Activated CD4-positive, alpha-beta T cell treated with anti-CD3 and anti-CD28 coated beads, Interleukin-2, amount 50 U/mL, for 1 hour (primary cell): ENCODE measurements at places on chromosomes 5 and 9.

- no peak for DNase-seq
Measured at GRCh38 chr9:116685166-116685565, 1.9 kb upstream of the TRIM32 start.

- no peak for DNase-seq
Measured at GRCh38 chr9:22483528-22484070, 37.0 kb downstream of the DMRTA1 start.

GRCh38 chr5:113056988-113057387, 80.4 kb downstream of the DCP2 start:
- no peak for DNase-seq

DNA sequence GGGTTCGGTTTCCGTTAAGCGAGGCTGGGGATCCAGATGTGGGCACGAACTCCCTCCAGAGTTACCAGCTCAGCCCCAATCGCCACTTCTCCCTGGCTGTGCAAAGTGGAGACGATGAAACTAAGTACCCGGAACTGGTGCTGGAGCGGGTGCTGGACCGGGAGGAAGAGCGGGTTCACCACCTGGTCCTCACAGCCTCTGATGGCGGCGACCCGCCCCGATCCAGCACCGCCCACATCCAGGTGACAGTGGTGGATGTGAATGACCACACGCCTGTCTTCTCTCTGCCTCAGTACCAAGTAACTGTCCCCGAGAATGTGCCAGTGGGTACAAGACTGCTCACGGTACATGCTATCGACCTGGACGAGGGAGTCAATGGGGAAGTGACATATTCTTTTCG, 803 bp downstream of the PCDHGA7 start:
- DNase-seq, result no peak

DNA sequence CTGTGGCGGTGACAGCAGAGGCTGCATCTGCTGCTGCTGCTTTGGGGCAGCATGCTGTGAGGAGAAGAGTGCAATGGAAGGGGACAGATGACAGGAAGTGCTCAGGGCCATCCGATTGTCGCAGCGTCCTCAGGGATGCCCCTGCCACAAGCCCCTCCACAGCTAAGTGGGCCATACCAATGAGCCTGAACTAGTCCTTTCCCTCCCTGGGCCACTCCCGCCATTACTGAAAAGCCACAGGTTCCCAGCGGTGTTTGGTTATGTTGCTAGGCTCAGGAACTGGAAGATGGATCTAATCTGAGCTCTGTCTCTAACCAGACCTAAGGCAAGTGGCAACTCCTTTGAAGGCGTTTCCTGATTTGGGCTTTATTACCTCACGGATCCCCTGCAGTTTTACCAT, 109.2 kb downstream of the GAPVD1 start:
- no peak for DNase-seq

DNA sequence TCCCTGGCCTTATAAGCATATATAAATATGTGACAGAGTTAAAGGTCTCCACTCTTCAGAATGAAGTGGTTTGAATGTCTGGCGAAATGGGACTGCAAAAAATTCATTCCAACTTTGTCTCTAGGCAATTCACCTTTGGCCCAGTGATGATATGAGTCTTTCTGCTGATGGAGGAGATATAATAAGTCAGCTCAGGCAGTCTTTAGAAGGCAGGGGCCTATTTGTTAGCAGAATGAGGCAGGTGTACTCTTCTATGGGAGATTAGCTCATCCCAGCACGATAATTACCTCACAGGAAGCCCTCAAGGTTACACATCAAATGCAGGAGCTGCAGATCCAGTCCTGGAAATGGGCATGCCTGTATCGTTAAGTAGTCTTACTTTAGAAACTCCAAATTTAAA, 300.5 kb downstream of the NR2F1-AS1 start:
- DNase-seq, result no peak

GRCh38 chr9:108272349-108272899, 583.4 kb downstream of the ACTL7B start:
- DNase-seq, result no peak
